Activated CD4-positive, alpha-beta T cell treated with anti-CD3 and anti-CD28 coated beads, Interleukin-2, amount 50 U/mL, for 16 hours (primary cell): ENCODE measurements at places on chromosomes 16 and 17.

- DNase-seq, result no peak
These were observed 7.6 kb upstream of the EVPL start for GRCh38 chr17:76034428-76035350.

- no peak for DNase-seq
These were observed 6.6 kb upstream of the CPHXL start for GRCh38 chr16:75732871-75733270.

GRCh38 chr16:56645838-56646237, 5.8 kb upstream of the MT1B start:
- no peak for DNase-seq

GRCh38 chr17:561116-561515, 153.5 kb downstream of the VPS53 start:
- DNase-seq, result peak; percentile 52

DNA sequence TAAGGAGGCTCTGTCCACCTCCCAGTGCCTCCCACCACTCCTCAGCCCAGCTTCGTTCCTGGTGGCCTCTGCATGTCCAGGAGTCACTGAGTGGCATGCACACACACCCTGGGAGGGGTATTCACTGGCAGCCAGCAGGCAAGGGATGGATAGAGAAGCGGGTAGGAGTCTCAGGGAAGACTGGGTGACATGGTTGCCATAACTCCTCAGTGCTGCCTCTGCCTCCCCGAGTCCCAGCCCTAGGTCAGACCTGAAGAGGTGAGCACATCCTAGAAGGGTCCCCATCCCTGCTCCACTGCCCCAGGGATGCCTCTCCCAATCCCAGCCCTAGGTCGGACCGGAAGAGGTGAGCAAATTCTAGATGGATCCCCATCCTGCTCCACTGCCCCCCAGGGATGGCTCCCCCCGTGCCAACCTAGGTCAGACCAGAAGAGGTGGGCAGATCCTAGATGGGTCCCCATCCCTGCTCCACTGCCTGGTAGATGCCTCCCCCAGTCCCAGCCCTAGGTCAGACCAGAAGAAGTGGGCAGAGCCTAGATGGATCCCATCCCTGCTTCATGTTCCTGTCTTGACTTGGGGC, 197.0 kb downstream of the IRF8 start:
- no peak for DNase-seq

DNA sequence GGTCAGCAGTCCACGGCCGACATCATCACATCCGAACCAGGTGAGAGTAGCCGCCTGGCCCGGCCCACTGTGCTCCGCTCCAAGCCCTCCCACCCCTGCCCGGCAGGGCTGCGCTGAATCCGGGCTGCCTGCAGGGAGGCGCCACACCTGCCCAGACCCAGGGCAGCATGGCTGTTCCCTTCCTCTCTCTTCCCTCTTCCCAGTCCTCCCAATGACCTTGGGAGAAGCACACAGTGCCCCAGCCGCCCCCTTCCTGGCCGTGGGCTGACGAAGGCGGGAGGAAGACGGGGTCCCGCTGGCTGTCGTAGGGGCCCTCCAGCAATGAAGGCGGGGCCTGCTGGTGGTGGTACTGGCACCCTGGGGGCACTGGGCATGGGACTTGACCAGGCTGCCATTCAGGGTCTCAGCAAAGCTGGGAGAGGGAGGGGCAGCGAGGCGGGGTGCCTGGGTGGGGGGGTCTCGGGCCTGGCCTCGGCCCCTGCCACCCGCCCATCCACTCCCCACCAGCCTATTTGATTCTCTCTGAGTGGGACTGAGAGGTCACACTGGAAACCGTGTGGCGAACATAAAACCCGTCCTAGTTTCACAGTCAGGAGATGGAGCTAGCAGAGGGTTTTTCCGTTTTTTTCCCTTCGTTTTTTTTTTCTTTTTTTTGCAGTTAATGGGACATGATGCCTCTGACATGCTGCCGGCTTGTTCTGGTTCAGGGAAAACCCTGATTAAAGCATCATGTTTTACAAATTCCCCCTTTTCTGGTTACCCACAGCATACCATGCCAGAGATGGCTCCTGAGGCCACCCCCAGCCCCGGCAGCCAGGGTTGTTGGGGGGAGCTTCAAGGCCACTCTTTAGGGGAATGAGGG, 50.6 kb downstream of the BAHCC1 start:
- DNase-seq, result no peak

- DNase-seq, result no peak
These were observed 46.2 kb upstream of the NOL11 start for GRCh38 chr17:67671493-67671892.

DNA sequence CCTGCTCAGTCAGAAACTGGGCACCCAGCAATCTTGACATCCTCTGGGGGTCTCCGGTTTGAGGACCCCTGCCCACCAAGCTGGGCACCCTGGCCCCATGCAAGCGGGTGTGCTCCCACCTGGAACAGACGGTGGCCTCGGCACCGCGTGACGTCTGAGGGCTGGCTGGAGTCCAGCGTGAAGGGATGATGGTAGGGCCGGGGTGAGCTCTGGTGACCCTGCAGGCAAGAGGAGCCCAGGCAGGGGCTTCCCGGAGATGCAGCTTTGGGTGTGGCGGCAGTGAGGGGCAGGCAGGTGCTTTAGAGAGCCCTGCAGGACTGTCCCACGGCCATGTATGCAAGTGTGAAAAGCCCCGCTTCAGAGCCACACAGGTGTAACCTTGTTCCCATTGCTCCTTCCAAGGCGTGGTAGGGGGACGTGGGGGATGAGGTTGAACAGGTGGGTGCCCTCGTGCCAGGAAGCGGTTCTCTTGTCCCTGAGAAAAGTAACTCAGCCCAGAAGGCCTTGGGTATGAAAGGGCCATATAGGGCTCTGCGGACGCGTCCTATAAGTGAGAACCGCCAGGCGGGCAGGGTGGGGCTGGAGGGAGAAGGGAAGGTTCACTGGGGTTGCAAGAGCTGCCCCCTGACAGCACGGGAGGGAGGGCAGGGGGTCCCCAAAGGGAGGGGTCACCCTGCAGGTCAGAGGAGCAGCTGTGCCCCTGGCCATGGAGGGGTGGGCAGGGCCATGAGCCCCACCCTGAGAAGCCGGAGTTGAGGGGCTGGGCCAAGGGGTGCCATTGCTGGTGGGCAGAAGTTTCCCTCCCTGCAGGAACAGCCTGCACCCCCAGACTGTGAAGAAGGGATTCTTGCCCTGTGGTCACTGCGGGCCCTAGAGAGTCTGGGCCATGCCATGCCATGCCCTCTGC, 9.2 kb downstream of the RGS11 start:
- DNase-seq, result no peak

- DNase-seq, result no peak
These were observed 467.7 kb upstream of the ZFHX3 start for GRCh38 chr16:73515616-73516015.

- DNase-seq, result no peak
These were observed at the start of gene CDH11 for GRCh38 chr16:65121870-65122723. TSS of gene CDH11 (minus strand) at chr16:65122063. CDS start at chr16:65004869, 117,194 bp downstream.

DNA sequence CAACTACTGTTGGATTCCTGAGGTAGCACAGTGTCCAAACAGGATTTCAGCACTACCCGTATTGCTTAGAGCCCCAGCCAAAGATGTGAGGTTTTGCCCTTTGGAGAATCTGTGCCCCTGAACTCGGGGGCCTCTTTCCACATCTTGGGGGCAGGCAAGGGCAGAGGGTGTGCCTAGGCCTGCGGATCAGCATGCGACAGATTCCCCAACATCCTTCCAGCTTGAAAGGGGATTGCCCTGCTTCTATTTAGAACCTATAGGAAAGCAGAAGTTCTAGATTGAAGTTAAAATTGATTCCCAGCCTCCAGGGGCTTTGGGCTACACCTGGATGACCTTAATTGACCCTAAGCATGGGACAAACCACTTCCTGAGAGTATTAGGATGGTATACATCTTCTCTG, 19.6 kb downstream of the NOD2 start:
- DNase-seq, result no peak

- DNase-seq, result peak; percentile 8
These were observed 97.3 kb downstream of the SDK2 start for GRCh38 chr17:73546770-73547536.

DNA sequence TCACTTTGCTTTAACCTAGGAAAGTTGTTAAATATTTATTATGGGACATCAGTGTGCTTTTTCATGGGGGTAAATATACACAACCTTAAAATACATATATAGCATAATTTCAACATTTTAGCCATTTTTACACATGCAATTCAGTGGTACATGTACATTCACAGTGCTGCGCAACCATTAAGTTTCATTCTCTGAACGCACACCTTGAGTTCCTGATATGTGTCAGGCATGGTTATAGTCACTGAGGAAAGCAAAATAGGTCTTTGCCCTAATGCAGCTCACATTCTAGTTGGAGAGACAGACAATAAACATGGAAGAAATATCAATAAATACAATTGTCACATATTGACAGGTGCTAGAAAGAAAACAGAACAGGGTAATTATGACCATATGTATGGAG, 12.8 kb upstream of the CNEP1R1 start:
- DNase-seq, result no peak

DNA sequence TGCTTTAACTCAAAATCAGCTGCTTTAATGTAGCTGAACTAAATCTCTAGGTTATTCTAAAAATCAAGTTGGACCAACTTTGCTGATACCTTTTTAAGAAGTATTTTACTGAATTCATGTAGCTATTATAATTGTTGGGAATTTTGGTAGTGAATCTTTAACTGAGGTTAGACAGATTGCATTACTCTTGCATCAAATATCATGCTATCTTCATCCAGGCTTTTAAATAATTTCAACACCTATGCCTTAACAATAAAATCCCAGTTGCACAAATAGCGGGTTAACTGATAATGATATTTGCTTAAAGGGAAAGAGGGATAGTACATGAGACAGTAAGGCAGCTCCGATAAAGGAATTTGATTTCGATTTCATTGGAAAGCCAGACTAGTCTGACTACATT, 241.3 kb upstream of the TBX2 start:
- DNase-seq, result no peak

GRCh38 chr17:48618256-48618896, 3.3 kb upstream of the HOXB8 start:
- DNase-seq, result peak; percentile 82

DNA sequence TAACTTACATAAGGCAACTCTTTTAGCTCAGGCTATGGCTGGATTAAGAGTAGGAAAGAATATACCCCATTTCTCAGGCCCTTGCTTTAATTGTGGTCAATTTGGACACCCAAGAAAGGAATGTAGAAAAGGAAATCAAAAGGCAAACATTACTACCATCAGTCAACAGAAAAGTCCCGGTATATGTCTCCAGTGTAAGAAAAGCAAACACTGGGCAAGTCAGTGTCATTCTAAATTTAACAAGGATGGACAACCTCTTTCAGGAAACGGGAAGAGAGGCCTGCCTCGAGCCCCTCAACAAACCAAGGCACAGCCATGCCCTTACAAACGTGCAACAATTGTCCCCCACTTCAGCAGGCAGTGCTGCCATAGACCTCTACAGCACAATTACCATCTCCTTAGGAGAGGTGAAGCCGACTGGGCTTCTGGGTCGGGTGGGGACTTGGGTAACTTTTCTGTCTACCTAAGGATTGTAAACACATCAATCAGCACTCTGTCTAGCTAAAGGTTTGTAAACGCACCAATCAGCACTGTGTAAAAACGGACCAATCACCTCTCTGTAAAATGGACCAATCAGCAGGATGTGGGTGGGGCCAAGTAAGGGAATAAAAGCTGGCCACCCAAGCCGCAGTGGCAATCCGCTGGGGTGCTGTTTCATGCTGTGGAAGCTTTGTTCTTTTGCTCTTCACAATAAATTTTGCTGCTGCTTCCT, 12.4 kb downstream of the MRPL58 start:
- peak; percentile 29 for DNase-seq

DNA sequence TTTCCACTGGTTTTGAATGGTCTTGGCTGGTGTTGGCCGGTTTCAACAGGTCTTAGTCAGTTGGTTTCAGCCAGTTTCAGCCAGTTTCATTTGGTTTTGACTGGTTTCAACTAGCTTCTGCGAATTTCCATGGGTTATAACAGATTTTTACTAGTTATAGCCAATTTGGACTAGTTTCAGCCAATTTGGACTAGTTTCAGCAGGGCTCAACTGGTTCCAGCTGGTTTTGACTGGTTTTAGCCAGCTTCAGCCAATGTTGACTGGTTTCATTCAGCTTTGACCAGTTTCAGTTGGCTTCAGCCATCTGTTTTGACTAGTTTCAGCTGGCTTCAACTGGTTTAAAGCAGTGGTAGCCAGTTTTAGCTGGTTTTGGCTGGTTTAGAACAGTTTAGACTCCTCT, 432.6 kb downstream of the UTP18 start:
- DNase-seq, result no peak

DNA sequence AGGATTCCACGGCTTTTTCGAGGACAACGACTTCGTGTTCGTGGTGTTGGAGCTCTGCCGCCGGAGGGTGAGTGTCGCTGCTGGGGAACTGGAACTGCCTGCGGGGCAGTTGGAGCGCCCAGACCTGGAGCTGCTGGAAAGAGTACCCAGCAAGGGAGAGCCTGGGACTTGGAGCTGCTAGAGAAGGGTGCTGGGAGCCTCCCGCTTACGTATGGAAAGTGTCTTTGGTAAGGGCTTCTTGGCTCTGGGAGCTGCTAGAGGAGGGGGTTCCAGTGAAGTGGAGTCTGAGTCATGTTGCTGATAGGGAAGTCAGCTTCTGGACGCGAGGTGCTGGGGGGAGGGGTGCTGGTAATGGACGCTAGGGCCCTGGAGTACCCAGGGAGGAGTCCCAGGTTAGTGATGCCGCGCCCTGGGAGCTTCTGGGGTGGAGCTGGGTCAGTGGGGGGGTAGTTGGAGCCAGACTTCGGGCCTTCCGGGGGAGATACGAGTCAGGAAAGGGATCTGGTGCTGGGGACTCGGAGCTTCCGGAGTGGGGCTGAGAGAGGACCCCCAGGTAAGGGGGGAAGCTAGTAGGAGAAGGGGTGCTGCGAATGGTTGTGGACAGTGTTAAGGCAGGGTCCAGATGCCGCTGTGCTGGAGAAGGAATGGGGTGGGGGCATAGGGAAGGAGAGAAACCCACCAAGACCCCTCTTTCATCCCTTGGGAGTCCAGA, 741 bp downstream of the PLK1 start:
- peak; percentile 43 for DNase-seq

DNA sequence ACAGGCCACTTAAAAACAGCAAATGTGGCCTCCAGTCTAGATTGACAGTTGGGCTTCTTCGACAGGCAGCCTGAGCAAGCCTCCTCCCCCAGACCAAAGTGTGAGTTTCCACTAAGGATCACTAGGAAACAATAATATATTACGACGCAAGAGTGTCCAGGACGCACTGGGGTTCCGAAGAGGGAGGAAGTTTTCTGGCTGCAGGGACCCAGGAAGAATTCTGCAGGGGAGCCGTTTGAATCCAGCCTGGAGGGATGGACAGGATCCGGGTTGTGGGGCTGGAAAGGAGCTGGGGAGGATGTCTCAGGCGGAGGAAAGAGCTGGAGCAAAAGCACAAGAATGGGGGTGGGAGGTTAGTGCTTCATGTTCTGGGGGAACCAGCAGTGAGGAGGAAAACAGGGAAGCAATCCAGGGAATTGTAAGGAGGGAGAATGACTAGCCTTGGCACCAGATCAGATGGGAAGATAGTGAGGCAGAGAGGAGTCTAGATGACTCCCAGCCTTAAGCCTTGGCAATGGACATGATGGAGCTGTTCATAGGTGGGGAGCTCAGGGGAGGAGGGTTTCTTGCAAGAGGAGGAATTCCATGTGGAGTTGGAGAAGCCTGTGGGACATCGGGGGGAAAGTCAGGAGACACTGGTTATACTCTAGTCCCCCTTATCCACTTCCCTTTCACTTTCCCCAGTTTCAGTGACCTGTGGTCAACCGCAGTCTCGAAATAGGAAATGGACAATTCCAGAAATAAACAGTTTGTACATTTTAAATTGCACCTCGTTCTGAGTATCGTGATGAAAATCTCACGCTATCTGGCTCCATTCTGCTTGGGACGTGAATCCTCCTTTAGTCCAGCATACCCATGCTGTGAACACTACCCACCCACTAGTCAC, 26.6 kb downstream of the NGFR start:
- DNase-seq, result no peak

- DNase-seq, result no peak
These were observed 331.3 kb downstream of the SEC14L1 start for GRCh38 chr17:77471984-77472461.

- no peak for DNase-seq
These were observed 11.7 kb downstream of the CANT1 start for GRCh38 chr17:78997881-78998280.
